ENCODE measurements at places on chromosomes 1 and 21.

DNA sequence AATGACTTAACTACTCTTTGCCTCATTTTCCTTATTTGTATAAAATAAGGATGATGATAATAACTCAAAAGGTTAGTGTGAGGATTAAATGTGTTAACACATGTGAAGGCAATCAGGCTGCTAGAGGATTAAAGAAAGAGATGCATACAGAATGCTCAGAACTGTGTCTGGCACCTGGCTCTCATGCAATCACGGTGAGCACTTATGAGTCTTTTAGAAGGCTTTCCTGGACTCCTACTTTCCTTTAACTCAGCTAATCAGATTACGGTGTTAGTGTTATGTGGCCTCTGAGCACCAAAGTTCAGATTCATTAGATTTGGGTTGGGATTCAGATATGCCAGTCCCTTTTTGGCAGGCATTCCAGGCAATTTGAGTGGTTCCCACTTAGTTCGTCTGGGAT is 311.6 kb upstream of the USP24 start:
- no peak for DNase-seq

DNA sequence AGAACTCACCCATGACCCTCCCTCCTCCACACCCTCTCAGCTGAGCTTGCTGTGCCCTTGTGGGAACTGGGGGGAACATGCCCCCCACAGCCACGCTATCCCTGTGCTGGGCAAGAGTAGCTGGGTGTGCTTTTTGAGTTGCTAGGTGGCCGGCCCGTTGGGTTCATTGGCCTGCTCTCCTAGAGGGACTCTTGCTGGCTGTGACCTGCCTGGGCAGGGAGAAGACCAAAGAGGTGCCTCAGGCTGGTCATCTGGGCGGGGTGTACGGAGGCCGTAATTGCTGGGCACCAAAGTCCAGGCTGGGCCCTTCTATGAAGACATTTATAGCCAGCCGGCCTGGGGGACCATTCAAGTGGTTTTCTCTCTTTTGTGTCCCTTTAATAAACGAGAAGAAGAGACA is 138.3 kb upstream of the ZBTB40 start:
- DNase-seq: no peak

- no peak for DNase-seq
Measured at GRCh38 chr1:210269981-210270380, 37.4 kb downstream of the SERTAD4 start.

- no peak for DNase-seq
Measured at GRCh38 chr1:246558041-246558440, 8.0 kb downstream of the TFB2M start.

DNA sequence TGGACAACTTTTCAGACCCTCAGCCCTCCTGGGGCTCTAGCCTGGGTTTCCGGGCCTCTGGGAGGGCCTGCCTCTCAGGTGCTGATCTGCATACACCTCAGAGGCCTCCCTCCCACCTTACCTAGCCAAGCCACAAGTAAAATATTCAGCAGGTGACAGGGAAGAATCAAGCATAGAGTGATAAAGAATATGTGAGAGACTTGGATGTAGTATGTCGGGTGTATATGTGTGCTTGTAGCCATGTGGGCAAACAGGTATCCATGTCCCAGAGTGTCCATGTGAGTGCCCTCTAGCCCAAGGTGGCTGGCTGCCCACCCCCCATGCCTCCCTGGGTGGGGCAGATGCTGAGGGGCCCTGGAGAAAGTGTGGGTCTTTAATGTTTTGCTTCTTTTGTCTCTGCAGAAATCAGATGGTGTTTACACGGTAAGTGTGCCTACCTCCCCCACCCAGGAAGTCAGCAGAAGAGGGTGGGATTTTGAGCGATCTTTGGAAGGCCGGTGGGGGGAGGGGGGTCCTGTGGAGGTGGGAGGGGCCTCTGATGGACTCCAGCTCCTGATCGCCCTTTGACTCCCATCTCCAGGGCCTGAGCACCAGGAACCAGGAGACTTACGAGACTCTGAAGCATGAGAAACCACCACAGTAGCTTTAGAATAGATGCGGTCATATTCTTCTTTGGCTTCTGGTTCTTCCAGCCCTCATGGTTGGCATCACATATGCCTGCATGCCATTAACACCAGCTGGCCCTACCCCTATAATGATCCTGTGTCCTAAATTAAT is 3.4 kb downstream of the FCER1G start:
- DNase-seq: no peak

DNA sequence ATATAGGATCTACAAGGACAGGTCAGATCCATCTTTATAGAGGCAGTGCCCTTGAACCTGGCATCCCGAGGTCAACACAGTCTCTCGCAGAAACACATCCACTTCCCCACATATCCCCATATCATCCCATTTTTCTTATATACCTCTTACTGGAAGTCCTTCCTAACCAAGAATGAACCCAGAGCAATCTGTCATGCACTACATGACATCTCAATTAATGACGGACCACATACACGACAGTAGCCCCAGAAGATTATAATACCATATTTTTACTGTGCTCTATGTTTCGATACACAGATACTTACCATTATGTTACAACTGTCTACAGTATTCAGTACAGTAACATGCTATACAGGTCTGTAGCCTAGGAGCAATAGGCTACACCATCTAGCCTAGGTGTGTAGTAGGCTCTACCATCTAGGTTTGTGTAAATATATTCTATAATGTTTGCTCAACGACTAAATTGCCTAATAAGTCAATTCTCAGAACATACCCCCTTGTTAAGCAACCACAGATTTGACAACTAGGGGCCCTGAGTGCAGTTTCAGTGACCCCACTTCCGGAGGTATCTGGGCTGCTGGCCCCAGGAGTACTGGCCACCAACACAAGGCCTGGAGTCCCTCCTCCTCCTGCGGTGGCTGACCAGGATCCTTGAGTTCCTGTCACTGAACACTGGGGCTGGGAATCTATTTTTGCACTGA is 28.1 kb downstream of the PTPN14 start:
- DNase-seq: no peak

- no peak for DNase-seq
Measured at GRCh38 chr1:228218513-228219244, 10.8 kb downstream of the OBSCN start.

Data from activated CD4-positive, alpha-beta memory T cell treated with anti-CD3 and anti-CD28 coated beads, Interleukin-2, amount 10 ng/mL, durations not matched to agents 7 days and 5 days (primary cell).